Peyer's patch (tissue), 4 donors: ENCODE measurements at places on chromosomes 3 and 15. TPM values are rescaled to one million over a fixed set of nuclear protein-coding genes. Genes with fewer than 3 reads are reported as not detected.
A peak's percentile ranks its signal among the peaks of the same experiment; 100 is the strongest.

- H3K4me1 ChIP-seq = no peaks in the 10 kb centered on the region
- H3K36me3 ChIP-seq = no peaks in the 10 kb centered on the region
- H3K27me3 ChIP-seq = no peaks in the 10 kb centered on the region
- DNase-seq = no peak
- no peak overlapping the region for H3K4me3 ChIP-seq
- H3K27ac ChIP-seq = no peak overlapping the region
These were observed 836.2 kb downstream of the AGBL1 start for GRCh38 chr15:86915811-86916331.

DNA sequence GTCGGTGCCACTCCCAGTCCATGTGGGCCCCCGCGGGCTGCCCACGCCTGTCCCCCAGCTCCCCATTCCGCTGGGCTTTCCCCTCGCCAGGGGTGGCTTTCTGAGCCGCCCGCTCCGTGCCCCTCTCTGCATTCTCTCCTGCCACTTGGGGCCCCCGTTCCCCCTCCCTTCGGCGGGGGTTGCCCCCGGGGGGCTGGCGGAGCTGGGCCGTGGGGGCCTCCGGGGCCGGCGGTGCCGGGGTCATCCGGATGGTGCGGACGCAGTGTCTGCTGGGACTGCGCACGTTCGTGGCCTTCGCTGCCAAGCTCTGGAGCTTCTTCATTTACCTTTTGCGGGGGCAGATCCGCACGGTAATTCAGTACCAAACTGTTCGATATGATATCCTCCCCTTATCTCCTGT, 46.5 kb downstream of the GRAMD1C start:
- no peak for DNase-seq
- H3K27me3 ChIP-seq = no peaks in the 10 kb centered on the region
- H3K27ac ChIP-seq = no peak overlapping the region

DNA sequence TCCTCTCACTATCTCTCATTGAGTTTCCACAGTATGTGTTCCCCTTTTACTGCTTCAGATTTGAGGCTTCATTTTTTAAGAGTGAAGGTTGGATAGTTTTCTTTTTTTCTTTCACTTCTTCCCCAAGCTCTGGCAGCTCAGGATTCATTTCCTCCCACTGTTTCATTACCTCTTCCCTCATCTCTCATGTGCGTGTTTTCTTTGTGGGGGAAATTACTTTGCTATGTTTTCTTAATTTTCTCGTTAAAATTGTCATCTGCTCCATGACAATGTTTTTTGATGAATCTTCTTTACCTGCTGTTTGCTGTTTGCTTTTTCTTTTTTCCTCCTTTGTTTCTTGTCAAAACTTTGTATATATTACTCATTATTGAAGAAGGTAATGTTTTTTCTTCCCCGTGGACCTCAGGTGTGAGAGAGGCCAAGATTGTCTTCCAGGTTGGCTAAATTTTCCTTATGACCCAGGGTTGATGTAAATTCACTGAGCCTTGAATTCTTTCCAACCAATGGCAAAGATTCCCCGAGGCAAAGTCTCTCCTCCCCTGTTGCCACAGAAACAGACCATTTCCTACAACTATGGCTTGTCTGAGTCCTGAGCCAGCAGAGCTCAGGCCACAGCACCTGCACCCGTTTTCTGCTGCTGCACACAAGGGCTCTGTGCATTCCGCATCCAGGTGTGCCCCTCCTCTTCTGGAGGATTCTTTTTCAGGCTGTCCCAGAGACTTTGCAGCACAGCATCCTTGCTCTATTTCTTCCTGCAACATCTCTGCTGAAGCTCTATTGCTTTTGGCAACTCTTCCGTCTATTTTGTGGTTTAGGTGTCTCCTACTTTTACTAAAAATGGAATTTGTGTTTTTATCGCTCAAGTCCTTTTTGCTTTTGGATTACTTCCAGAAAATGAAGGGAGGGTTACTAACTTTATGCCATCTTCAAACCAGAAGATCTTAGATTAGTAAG, 66.1 kb downstream of the NOX5 start:
- H3K4me1 ChIP-seq = no peaks in the 10 kb centered on the region
- no peaks in the 10 kb centered on the region for H3K36me3 ChIP-seq

GRCh38 chr3:8589880-8590556, 54.6 kb downstream of the SSUH2 start:
- H3K27ac ChIP-seq = no peak overlapping the region
- H3K36me3 ChIP-seq = no peaks in the 10 kb centered on the region
- no peak for DNase-seq
- no peaks in the 10 kb centered on the region for H3K27me3 ChIP-seq
- no peak overlapping the region for H3K4me3 ChIP-seq
- no peaks in the 10 kb centered on the region for H3K4me1 ChIP-seq

DNA sequence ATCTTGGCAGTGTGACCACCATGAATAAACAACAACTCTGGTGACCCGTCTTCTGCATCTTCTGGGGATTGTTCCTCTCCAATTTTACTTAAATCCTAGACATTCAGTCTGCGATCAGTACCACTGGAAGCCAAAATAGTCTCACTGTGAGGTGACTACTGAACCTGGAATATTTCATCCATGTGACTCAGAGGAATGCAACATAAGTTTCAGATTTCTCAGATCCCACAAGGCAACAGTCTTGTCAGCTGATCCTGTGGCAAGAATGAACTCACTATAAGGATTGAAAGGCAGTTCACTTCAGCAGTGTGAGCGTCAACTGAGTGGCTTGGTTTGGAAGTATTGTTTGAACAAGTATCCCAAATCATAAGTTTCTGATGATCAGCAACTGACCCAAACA, 13.2 kb downstream of the NSUN3 start:
- H3K27me3 ChIP-seq = no peaks in the 10 kb centered on the region

DNA sequence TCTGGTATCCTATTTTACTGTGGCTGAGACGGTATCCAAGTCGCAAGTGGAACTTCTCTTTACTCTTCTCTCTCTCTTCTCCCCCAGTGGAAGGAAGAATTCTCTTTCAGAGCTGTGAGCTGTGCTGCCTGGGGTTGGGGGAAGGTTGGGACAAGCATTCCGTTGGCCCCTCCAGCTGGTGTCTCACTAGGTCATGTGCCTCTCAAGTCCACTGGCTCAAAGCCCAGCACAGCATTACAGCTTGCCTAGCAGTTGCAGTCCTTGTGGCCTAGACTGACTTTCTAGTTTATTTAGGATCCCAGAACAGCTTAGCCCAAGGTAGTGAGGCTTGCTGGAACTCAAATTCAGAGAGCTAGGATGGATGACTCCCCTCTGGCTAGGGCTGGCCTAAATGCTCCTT, 76.1 kb upstream of the SPATA16 start:
- no peaks in the 10 kb centered on the region for H3K36me3 ChIP-seq
- no peak overlapping the region for H3K4me3 ChIP-seq
- no peak overlapping the region for H3K27ac ChIP-seq
- H3K4me1 ChIP-seq = no peaks in the 10 kb centered on the region

DNA sequence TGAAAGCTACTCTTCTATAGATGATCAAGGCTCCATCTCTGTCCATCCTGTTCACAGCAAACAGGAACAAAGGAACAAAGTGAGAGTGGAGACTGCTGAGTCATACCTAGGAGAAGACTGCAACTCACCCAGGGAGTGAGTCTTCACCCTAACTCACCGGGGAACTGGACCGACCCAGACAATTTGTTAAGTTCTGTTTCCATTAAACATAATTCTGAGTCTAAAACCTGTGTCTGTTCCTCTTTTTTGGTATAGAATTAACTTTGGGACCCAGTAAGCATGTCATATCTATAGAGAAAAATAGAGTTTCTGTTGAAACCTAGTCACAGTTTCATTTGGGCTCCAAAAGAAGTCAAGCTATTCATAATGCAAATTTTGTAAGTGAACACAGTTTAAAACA, 21.6 kb downstream of the CCDC80 start:
- no peaks in the 10 kb centered on the region for H3K36me3 ChIP-seq
- H3K4me3 ChIP-seq = no peak overlapping the region
- no peak for DNase-seq
- no peaks in the 10 kb centered on the region for H3K27me3 ChIP-seq
- no peaks in the 10 kb centered on the region for H3K4me1 ChIP-seq
- no peak overlapping the region for H3K27ac ChIP-seq

- no peak for DNase-seq
- no peaks in the 10 kb centered on the region for H3K27me3 ChIP-seq
- no peaks in the 10 kb centered on the region for H3K4me1 ChIP-seq
- H3K36me3 ChIP-seq = no peaks in the 10 kb centered on the region
These were observed 9.9 kb downstream of the ZBED2 start for GRCh38 chr3:111585217-111585616.

DNA sequence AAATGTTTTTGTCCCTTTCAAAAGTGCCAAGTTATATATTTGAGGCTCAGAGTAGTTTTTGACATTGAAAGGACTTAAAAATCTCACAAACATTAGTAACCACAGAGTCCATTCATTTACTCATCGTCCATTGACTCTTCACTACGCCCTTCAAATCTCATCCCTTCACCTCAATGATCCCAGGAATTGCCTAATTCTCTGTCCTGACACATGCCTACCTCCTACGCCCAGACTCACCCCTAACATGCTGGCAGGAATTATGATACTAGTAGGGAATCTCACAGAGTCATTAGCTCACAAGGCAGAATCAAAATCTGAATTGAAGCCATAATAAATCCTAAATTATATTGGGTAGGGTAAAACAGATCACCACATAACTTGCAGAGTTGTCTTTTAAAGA, 410.1 kb downstream of the RAP2B start:
- H3K4me3 ChIP-seq = no peak overlapping the region
- no peaks in the 10 kb centered on the region for H3K27me3 ChIP-seq
- no peak for DNase-seq
- H3K36me3 ChIP-seq = no peaks in the 10 kb centered on the region
- no peak overlapping the region for H3K27ac ChIP-seq

- no peaks in the 10 kb centered on the region for H3K36me3 ChIP-seq
- no peaks in the 10 kb centered on the region for H3K4me1 ChIP-seq
- H3K4me3 ChIP-seq = no peak overlapping the region
- no peaks in the 10 kb centered on the region for H3K27me3 ChIP-seq
- no peak for DNase-seq
These were observed 218.8 kb downstream of the VPS13C start for GRCh38 chr15:61841466-61841865.

- no peaks in the 10 kb centered on the region for H3K36me3 ChIP-seq
- H3K4me3 ChIP-seq = no peak overlapping the region
- no peak for DNase-seq
- peaks cover 23% of the 10 kb centered on the region for H3K4me1 ChIP-seq
- H3K27ac ChIP-seq = no peak overlapping the region
These were observed 1.7 kb downstream of the RASL12 start for GRCh38 chr15:65066001-65066634.

GRCh38 chr3:150385296-150386242, 22.5 kb upstream of the TSC22D2 start:
- no peak for DNase-seq
- H3K36me3 ChIP-seq = no peaks in the 10 kb centered on the region
- no peaks in the 10 kb centered on the region for H3K27me3 ChIP-seq
- no peak overlapping the region for H3K27ac ChIP-seq
- H3K4me3 ChIP-seq = no peak overlapping the region
- H3K4me1 ChIP-seq = no peaks in the 10 kb centered on the region

Gene ZPLD1
- not detected for total RNA-seq

DNA sequence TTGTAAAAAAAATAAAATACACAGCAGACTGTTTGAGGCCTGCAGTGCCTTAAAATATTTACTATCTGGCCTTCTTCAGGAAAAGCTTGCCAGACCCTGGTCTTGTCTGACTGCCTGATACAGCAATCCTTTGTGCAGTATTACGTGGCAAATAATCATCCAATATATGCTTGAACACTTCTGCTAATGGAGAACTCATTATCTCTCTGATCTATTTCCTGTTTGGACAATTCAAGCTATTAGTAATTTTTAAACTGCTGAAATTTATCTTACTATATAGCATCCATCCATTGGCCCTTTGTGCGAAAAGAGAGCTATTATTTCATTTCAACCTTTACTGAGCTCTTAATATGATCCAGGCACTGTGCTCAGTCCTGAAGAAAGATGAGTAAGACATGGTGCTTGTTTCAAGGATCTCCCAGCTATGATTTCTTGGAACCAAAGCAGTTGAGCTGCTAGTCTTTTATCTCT, 15.9 kb downstream of the ATG7 start:
- H3K36me3 ChIP-seq = no peaks in the 10 kb centered on the region
- H3K4me1 ChIP-seq = peaks cover 21% of the 10 kb centered on the region
- no peak overlapping the region for H3K4me3 ChIP-seq
- peak overlapping the region; percentile 76 for H3K27ac ChIP-seq

Gene ZXDC
- 99.8 TPM for total RNA-seq

- H3K4me1 ChIP-seq = no peaks in the 10 kb centered on the region
- no peaks in the 10 kb centered on the region for H3K27me3 ChIP-seq
- H3K27ac ChIP-seq = no peak overlapping the region
These were observed 571.6 kb upstream of the CCDC54 start for GRCh38 chr3:106805625-106806024.

DNA sequence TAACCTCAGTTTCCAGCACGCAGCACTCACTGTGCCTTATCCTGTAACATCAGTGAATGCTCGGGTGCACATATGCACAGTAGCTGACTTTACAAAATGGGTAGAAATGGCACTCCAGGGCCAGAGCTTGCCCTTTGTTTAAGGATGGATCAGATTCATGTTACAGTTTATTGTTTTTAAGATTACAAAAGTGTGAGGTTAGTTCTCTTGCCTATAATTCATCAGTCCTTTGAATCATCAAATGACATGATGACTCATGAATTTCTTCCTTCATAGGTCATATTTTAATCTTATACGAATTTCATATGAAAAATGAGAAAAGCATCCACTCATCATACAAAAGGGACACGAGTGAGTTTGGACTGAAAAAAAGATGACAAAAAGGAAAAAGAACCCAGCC, 545.3 kb downstream of the GBE1 start:
- DNase-seq = no peak
- no peak overlapping the region for H3K27ac ChIP-seq
- H3K4me1 ChIP-seq = no peaks in the 10 kb centered on the region
- H3K36me3 ChIP-seq = no peaks in the 10 kb centered on the region

Gene NCBP2
- total RNA-seq = 32.2 TPM

GRCh38 chr3:15345066-15345607, 12.8 kb upstream of the SH3BP5 start:
- no peak overlapping the region for H3K4me3 ChIP-seq
- H3K27me3 ChIP-seq = no peaks in the 10 kb centered on the region
- no peaks in the 10 kb centered on the region for H3K36me3 ChIP-seq
- DNase-seq = no peak
- no peaks in the 10 kb centered on the region for H3K4me1 ChIP-seq
